ENCODE measurements at places on chromosomes 2 and 18.

DNA sequence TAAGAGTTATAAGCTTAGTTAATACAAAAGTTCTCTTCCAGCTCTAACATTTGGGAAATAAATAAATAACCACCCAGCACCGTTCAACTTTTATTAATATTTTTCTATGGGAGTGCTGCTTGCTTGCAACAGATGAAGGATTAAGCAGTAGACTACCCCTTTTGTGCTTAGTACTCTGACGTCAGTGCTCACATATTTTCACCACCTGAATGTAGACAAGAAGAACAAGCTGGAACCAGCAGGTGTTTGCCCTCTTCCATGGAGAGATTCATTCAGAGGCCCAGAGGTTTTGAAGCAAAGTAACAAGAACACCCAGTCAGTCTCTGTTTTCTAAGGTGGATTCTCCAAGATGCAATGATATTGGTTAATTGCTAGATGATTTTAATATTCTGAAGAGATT is 307.1 kb upstream of the PIK3C3 start:
- DNase-seq = no peak

- DNase-seq = no peak
Measured at GRCh38 chr2:26483957-26484565, 6.1 kb upstream of the OTOF start.

DNA sequence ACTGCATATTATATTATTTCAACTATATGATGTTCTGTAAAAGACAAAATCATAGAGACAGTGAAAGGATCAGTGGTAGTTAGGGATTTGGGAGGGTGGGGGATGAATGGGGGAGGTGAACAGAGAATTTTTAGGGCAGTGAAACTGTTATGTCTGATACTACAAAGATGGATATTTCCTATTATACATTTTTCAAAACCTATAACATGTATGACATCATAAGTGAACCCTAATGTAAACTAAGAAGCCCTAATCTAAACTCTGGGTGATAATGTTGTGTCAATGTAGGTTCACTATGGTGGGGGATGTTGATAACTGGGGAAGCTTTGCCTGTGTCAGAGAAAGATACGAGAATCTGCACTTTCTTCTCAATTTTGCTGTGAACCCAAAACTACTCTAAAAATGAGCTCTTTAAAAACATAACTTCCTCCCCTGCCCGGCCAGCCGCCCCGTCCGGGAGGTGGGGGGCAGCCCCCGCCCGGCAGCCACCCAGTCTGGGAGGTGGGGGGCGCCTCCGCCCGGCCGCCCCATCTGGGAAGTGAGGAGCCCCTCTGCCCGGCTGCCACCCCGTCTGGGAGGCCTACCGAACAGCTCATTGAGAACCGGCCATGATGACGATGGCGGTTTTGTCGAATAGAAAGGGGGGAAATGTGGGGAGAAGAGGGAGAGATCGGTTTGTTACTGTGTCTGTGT is 234.4 kb downstream of the RPIA start:
- no peak for DNase-seq

- no peak for DNase-seq
Measured at GRCh38 chr2:29201979-29202378, 86.8 kb downstream of the CLIP4 start.

- DNase-seq = no peak
Measured at GRCh38 chr2:23249348-23249747, 135.6 kb upstream of the KLHL29 start.

DNA sequence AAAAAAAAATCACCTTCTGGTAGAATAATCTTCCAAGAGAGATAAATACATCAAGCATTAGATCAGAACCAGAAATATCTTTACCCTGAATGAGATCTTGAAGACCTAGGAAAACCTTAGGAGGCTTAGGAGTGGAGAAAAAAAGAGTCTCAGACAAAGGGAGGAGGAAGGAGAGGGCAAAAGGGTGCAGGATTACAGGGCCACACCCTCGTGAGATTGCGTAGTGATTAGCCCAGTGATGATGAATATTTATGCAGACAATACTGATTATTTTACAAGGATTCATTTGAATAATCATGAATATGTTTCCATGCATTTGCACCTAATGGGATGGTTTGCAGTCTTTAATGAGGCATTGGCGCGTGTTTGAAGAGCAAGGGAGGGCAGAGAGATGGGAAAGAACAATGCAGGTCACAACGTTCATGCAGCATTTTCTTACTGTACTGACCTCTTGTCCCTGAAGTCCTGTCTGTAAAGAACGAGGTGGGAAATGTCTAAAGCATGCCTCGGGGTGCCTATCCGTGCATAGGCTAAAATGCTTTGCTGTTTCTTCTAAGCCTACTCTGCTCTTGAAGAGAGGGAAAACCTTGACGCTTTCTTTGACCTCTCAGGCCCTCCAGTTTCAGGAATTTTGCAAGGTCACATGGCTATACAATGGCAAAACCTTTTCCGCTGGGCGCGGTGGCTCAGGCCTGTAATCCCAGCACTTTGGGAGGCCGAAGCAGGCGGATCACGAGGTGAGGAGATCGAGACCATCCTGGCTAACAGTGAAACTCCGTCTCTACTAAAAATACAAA is 18.6 kb upstream of the ZNF532 start:
- no peak for DNase-seq

DNA sequence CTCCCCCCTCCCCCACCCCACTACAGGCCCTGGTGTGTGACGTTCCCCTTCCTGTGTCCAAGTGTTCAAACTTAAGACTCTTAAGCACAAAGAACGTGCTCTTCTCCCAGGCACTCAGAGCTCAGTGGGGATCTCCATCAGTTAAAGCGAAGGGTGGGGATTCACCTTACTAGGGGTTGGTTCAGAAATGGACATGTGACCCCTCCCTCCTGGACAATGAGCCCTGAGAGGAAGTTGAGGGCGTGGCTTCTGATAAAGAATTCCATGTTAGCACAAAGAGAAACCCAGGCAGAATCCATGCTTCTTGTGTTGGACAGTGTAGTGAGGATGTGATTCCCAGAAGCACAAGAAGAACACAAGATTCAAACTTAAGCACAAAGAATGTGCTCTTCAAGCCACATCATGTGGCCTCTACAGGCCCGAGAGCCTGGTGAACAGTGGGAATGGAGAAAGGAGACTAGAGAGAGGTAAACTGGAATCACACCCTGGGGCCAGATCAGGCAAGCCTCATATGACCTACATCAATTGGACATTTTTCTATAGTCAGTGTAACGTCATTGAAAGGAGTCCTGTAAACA is 78.1 kb upstream of the TTC39C start:
- no peak for DNase-seq

DNA sequence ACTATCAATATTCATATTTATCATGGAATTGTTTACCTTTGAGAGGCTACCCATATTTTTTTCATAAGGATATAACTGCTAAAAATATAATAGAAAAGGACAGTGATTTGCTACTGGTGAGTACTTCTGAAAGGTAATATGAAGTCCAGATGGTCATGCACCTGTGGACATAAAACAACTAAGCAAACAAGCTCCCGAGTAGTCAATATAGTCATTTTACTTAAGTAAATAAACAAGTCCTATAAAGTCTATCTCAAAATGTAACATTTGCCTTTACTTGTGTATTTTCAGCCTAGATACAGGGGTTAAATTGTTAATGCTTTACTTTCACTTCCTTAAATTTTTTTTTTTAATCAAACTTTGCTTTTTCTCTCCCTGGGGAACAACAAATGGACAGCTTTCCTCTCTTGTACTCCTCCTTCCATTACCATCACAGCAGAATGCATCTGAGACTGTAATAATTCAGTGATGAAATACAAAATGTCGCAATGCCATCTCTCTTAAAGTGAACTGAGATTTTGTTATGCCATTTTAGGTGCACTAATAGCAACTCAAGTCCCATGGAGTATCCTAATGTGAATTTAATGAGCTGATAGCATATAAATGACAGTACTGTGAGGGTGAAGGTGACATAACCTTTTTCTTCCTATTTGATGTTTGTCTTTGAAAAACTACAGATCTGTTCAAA is 1325.4 kb upstream of the ZEB2 start:
- no peak for DNase-seq

GRCh38 chr18:58117786-58118403 is 73.9 kb downstream of the NEDD4L start:
- DNase-seq = no peak

DNA sequence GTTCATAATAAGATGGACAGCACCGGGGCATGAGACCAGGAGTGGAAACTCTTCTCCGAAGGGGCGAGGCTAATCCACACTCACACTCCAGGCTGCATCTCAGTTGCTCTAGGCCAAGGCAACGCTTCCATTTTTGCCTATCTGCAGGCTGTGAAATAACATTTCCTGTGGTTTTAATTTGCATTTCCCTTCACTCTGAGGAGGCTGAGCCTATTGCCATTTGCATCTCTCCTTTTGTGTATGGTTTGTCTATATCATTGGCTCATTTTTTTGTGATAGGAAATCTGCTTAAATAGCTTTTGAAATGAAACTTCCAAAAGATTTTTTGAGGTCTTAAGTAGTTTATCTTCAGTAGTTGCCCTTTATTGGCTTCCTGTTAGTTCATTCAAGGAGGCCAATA is 57.6 kb downstream of the TPGS2 start:
- DNase-seq = no peak

DNA sequence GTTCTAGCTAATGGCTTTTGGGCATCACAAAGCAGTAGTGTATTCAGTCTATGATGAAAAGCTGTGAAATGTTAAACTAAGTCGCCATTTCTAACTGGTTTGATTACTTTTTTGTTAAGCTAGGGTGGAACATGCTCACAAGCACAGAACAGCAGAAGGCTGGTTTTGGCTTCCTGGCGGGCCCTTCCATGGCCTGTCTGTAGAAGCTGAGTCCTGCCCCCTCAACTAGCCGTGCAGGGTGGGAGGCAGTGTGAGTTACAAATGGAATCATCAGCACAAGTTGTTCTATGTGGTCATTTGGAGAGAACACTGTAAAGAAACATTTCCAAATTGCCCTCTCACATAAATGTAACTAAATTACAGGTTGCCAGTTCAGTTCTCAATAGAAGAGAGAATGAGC is 290.8 kb downstream of the ALPK2 start:
- no peak for DNase-seq

GRCh38 chr2:75432761-75433361 is 127.9 kb downstream of the EVA1A start:
- no peak for DNase-seq

- no peak for DNase-seq
Measured at GRCh38 chr2:199329466-199329865, 128.3 kb downstream of the SATB2 start.

- no peak for DNase-seq
Measured at GRCh38 chr18:56962322-56962721, 184.6 kb upstream of the BOD1L2 start.

- DNase-seq = no peak
Measured at GRCh38 chr2:127080938-127081755, 25.8 kb downstream of the BIN1 start.

All from urinary bladder (tissue), 4 donors.